ENCODE measurements at places on chromosomes 16 and 17.
A peak's percentile ranks its signal among the peaks of the same experiment; 100 is the strongest.

- no peak for DNase-seq
These were observed 158.6 kb upstream of the SDK2 start for GRCh38 chr17:73802871-73803270.

- peak; percentile 82 for DNase-seq
These were observed 6.8 kb upstream of the NOTUM start for GRCh38 chr17:81967533-81968395.

DNA sequence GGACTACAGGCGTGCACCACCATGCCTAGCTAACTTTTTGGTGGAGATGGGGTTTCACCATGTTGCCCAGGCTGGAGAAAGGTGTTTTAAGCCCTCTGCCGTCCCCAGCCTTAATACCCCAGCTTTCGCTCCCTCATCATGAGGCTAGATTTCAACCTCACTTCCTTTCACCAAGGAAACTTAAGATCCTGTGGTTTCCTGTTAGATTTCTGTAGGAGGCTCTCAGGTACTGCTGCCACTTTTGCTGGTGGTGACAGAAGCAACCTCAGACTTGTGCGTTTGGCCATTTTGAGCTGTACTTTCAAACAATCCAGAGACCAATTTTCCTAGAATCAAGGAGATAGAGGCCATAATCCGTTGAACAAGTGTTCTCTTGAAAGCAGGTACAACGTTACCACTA is 36.2 kb downstream of the MPHOSPH6 start:
- no peak for DNase-seq

DNA sequence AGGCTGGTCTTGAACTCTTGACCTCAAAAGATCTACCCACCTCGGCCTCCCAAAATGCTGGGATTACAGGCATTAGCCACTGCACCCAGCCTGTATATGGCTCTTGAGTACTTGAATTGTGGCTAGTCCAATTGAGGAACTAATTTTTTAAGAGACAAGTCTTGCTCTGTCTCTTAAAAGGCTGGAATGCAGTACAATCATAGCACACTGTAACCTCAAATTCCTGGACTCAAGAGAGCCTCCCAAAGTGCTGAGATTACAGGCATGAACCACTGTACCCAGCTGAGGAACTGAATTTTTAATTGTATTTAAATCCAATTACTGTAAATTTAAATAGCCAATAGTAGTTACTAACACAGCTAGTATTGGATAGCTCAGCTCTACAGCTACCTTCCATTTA is 50.6 kb downstream of the MED13 start:
- DNase-seq, result no peak

GRCh38 chr17:8991514-8992285 is 26.2 kb upstream of the PIK3R5 start:
- no peak for DNase-seq

GRCh38 chr17:28812748-28813377 is 29.7 kb downstream of the FAM222B start:
- DNase-seq, result no peak

DNA sequence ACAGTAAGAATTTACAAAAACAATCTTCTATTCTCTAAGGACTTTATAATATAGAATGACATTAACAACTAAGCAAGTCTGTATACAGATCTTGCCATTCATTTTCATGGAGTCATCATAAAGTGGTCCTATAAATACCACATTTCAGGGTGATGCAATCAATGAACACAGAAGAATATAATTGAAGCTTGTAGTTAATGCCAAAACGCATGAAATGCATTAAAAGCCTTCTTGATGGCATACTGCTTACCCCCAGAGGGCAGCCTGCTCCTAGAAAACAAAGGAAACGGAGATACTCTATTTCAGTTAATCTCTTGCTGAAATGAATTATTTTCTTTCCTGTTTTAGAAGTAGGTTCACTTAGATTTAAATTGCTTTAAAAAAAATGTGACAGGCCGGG is 45.2 kb upstream of the STAC2 start:
- no peak for DNase-seq

DNA sequence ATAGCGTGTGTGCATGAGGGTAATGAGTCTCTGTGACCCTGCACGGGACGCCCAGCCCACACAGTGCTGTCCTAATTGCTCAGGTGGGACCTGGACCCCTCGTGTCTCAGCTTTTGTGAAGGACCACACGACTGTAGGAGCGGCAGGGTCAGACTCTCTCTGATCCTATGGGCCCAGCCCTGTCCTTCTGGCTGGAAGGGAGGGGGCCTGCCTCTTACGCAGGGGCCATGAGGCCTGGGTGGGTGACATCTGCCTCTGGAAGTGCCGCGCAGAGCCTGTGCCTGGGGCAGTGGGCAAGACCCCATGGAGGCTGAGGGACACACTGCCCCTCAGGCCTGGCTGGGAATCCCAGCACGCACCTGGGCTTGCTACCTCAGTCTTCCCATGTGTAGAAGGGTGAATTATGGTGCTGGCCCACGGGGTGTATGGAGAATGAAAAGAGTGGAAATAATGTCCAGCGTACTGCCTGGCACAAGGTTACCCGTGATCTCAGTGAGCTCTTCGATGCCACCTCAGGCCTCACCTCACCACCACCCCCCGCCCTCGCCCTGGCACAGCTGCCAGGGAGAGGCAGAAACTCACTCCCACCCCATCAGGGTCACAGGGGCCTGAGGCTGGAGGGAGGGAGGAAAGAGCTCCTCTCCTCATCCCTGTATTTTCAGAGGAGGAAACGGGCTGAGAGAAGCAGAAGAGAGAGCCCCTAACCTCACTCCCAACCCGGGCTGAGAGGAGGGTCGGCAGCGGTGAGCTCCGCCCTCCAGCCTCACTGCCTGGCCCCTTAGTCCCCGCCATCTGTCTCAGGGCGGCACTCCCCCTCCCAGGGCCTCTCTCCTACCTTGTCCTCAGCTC is 27.1 kb upstream of the DBNDD1 start:
- no peak for DNase-seq

DNA sequence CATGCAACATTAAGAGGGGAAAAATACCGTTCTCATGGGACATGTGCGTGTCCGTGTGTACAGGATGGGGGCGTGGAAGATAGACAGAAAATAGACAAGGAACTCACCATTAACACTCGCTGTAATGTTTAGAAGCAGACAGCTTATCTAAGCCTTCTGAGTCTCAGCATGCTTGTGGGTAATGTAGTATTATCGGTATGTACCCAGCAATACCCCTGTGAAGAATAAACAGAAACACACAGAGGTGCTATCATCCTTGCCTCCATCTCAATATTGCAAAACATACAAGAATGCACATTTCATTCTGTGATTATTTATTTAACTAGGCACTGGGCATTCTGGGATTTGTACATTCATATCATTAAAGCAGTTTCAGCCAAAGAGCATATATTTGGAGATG is 42.0 kb upstream of the RBFOX1 start:
- DNase-seq, result no peak

DNA sequence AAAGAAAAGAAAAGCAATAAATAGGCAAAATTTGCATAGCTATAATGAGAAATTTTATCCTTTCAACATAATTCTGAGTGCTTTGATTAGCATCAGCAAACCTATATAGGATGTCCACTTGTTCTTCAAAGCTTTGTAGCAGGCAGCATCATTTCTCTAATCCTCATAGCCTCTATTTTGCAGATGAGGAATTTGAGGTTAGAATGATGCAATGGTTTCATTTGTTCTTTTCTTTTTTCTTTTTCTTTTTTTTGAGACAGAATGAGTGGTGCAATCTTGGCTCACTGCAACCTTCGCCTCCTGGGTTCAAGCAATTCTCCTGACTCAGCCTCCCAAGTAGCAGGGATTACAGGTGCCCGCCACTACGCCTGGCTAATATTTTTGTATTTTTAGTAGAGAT is 594.4 kb downstream of the TOX3 start:
- no peak for DNase-seq

DNA sequence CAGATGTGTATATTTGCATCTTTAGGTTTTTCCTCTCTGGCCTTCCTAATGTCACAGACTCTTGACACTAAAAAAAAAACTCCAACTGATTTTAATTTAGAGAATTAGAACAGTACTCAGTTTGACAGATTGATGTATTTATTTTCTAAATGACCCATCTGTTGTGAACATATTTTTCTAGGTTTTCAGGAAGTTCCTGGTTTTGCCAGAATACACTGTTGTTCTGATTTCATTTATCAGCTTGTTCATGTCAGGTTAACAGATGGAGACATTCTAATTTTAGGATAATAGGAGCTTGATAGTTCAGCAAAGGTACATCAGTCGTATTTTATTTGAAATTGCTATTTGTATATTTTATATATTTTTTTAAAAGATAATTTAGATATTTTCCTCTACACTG is 133.4 kb downstream of the TANC2 start:
- DNase-seq, result no peak

DNA sequence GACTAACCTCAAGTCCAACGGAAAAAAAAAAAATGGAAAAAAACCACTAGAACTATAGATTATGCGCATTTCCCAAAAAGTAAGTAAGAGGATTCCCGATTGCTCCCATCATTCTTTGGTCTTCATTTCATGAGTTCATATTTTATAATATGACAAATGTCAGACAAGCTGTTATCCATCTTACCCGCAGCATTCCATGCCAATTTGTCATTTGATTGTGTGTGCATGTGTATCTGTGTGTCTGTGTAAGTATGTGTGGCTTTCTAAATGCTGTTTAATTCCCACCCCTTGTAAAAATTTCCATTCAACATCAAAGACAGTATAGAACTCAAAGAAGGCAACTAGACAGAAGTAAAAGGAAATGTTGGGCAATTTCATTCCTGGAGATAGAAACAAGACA is 434.1 kb downstream of the CDH11 start:
- DNase-seq, result no peak

DNA sequence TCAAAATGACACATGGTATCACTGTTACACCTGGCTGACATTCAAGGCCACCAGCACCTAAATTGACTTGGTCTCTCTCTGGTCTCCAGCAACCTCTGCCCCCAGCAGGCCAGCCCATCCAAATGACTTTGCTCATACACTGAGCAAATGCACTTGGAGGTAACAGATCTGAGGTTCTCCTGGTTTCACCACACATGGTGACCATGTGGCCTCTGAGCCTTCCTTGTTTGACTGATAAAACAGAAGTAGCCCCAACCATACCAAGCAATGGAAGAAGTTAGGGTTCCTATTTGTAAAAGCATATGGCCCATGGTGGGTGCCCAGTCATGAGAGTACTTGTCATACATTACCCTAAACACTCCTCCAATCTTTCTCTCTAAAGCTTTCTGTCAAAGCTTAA is 181.7 kb downstream of the MRTFB start:
- DNase-seq, result no peak

DNA sequence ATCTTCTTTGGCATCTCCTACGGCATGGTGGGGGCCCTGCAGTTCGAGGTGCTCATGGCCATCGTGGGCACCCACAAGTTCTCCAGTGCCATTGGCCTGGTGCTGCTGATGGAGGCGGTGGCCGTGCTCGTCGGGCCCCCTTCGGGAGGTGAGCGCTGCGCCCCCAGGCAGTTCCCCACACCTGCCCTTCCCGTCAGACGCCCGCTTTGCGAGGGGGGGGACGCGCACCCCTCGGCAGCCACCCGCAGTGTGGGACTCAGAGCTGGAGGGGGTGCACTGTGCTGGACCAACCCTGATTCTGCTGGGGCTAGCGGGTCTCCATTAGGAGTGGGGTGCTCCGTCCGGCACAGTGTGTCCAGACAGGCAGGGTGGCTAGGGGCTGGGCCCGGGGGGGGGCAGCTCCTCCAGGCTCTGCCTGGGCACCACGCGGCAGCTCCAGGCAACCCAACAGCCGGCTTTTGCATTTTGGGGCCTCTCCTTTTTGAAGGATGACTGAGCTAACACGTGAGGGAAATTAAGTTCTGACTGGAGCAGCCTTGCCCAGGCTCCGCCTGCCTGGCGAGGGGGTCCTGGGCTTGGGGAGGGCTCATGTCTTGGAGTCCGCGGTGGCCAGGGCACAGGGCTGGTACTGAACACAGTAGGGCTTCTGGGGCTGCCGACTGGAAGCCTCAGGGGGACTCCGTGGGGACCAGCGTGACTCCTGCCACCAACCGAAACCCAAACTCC is 9.1 kb downstream of the SLC16A3 start:
- no peak for DNase-seq

DNA sequence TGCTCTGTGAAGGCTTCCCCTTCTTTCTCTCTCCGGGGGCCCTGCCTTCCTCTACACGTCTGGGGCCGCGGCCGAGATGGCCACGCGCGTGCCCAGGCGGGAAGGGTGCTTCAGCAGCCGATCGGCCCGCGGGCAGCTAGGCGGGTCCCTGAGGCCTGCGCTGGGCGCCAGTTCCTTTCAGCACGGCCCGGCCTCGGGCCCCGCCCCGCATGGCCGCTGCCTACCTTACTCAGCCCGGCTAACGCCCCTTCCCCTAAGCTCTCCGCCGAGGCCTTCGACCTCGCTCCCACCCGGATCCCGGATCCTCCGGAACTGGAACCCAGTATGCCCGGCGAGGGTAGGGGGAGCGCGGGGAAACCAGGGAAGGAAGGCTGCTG is 335 bp downstream of the TMEM11 start:
- no peak for DNase-seq

- DNase-seq, result no peak
These were observed 22.5 kb upstream of the ALDH3A2 start for GRCh38 chr17:19626079-19626478.

DNA sequence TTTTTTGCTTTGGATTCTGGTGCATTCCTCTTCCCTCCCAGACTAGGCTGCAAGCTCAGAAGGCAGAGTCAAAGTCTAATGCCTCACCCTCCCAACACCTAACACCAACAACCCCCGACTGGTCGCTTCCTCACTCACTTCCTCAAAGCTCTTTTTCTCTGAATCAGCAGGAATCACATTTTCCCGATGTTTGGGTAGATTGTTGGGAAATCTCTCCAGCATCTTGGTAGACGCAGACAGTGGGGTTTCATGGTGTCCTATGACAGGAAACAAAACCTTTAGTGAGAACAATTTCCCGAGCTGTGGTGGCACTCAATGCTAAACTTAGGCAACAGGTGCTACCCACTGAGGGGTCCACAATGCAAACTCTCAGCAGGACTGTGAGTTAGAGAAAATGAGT is 39.9 kb upstream of the ICAM2 start:
- no peak for DNase-seq

GRCh38 chr16:2967211-2967631 is 1.9 kb upstream of the PAQR4 start:
- DNase-seq, result no peak
